DMS53 (cell line): ENCODE measurements at places on chromosomes 5 and 9.

DNA sequence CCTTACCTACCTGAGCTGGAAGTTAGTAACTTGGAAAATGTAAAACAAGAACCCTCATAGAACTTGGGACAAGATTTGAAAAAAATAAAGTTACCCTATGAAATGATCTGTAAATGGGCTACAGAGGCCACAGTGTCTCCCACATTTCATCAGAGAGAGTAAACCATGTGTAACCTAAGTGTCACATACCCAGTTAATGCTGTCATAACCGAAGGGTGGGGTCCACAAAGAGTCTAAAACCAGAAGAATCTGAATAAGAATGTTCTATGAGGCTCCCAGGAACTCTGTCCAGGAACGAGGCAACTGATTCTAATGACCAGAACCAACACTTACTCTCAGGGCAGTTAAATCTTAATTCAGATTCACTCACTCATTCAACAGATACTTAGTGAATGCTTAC is 1.0 kb upstream of the FAM13B start:
- DNase-seq, result no peak

GRCh38 chr5:39461007-39461682 is 36.4 kb upstream of the DAB2 start:
- DNase-seq, result no peak

DNA sequence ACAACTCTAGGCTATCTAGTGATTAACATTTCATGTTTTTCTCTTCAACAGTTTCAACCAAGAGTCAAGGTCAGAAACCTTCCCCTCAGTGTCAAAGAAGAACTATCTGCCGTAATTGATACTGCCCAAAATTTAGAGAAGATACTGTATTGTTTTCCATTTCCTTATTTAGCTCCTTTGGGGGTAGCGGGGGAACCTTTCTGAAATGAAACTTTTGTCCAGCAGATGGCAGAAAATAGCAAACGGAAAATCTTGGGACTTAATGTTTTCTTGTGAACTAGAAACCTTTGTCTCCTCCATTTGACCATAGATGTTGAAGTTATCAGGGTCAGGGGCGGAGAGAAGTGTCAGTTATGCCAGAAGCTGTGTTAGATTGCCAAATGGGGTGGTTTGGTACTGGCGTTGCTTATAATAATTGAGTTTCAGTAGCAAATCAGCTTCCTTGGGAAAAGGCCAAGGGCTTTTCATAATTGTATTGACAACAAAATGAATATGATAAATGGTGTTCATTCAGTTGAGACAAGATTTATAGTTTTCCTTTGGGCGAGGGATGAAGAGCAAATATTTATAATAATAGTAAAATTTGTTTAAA is 101.7 kb upstream of the TLX3 start:
- peak; percentile 60 for DNase-seq

GRCh38 chr9:89923961-89924504 is 319.2 kb downstream of the GADD45G start:
- peak; percentile 73 for DNase-seq

GRCh38 chr5:67728326-67728890 is 487.1 kb upstream of the PIK3R1 start:
- no peak for DNase-seq

DNA sequence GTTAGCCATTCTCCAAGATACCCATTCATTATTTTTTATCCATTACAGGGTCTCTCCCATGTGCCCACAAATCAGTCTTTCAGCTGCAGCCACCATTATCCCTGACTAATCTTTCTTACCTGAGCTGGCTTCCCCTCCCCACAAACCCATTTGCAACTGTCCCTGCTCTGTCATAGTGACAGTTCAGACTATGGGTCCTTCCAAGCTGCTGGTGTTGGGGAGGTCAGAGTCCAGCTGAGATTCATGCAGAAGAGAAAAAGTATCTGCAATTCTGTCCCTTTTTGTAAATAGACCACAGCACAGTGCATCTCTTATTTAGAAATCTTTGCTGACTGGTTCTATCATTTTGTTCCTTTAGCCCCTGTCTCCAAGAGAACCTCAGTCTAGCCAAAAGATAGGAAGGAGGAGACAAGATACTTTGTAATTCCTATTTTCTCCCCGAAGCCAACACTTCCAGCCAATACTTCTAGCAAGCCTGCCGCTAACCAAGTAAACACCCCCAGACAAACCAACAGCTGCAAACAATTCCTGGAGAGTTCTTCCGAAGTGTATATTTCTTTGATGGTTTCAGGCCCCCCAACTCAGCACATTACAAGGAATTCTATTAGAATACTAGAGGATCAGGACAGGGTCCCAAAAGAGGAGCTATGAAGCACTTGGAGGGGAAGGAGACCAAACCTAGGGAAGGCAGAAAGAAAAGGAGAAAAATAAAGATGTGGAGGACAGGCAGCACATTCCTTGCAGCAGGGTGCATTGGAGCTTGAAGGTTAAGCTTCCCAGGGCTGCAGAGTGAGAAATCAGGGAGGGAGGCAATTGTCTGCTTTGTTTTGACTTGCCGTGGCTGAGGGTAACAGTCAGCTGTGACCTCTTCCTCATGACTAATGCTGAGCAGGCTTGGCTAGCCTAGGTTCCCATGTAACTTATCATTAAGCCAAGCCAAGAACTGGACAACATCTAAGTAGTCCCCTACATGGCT is 148.5 kb downstream of the SGCD start:
- DNase-seq, result peak; percentile 35

DNA sequence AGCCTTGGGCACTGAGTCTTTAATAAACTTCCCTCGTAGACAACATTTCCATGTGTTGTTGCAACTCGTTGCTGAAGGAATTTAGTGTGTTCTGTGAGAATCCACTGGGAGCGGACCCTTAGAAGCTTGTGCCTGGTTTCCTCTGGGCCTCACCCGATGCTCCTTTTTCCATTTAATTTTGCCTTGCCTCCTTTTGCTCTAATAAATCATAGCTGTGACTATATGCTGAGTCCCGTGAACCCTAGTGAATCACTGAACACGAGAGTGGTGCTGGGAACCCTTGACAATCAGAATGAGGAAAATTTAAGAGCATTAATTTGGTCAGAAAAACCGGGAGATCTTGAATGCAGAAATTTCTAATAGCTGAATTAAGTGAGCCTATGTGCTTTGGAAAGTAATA is 291.1 kb upstream of the ZNF608 start:
- no peak for DNase-seq

- no peak for DNase-seq
Observed at GRCh38 chr5:164234321-164234720, 728.9 kb downstream of the MAT2B start.

DNA sequence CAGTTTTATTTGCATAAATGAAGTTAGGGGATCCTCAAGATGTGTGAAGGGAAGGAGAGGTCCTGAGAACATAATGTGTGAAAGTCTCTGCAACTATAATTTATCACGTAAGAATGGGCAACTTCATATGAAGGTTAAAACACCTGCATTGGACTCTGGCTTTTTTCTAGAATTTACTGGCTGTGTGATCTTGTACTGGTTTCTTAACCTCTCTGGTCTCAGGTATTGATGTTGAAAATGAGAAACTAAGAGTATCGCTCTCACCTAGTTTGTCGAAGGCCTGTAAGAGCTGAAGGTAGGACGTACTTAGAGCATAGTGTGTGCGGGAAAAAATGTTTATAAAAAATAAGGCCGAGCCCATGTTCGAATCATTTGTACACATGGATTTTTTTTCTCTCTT is 280.5 kb downstream of the ICE1 start:
- DNase-seq, result no peak

DNA sequence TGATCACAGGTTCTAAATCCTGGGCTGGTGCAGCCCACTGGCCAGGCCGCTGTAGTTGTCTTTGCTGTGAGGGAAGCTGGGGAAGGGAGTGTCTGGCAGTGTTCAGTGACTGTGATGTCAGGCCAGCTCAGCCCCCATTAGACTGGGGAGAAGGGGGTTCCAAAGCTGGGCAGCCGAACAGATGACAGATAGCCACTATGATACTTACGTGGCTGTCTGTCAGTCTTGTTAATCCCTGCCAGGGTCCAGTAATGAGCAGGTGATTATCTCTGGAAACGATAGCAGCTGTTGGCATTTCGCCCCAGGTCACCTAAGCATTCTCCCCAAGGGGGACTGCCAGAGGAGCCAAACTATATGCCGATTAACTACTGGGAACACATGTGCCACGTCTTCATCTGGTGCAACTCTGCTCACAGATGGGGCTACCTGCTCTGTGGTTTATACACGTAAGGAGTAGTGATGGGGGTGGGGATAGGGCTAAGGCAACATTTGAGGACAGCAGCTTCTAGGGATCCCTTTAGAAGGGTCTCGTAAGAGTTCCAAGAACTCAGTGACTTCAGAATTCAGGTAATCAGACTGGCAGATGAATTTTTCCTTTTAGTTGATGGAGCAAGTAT is 396.3 kb downstream of the KDM4C start:
- DNase-seq, result no peak

GRCh38 chr5:102888483-102888882 is 133.4 kb downstream of the PAM start:
- DNase-seq, result no peak

DNA sequence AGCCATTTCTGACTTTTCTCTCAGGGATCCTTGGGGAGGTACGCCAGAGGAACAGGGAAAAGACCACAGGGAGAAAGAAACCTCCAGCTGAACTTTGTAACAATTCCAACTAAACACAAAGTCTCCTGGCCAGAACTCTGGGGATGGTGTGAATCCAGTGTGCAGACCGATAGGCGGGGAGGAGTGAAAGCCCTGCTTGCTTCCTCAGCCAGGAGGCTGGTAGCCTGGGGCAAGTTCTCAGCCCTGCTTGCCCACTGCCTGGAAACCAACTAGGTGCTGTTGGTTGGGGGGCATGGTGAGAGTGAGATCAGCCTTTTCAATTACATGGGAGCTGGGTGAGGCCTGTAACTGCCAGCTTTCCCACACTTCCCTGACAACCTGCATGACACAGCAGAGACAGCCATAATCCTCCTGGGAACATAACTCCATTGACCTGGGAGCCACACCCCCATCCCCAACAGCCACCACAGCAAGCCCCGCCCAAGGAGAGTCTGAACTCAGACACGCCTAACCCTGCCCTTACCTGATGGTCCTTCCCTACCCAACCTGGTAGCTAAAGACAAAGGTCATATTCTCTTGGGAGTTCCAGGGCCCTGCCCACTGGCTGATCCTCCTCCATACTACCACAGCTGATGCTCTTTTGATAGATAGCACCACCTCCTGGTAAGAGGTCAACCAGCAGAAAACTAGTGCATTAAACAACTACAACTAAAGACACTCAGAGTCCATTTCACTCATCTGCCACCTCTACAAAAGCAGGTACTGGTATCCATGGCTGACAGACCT is 100.1 kb upstream of the TNFAIP8 start:
- DNase-seq, result peak; percentile 74

DNA sequence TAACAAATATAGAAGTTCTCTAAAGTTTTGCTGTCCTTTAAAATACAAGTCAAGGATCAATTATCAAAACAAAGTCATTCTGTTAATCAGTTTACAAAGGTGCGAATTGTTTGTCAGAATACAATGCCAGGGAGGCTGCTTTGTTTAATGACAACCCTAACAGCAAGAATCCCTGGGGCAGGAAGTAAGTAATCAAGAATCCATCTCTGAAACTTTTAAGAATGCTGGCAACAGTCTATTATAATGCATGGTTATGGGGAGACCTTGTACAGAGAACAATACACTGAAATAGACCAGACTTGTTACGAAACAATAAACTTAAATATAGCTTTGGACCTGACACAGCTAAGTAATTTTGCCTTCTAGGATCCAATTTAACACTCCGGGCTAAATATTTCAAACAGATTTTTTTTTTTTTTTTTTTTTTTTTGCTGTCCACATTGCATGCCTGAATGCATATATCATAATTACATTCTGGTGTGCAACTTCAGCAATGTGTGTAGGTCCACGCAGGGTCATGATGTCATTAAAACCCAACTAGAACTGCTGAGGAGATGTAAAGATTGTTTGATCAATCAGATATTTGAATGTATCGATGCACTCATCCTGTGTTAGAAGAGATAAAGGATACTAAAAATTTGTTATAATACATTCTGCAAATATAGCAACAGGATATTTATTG is 421.3 kb downstream of the CETN3 start:
- DNase-seq, result no peak

DNA sequence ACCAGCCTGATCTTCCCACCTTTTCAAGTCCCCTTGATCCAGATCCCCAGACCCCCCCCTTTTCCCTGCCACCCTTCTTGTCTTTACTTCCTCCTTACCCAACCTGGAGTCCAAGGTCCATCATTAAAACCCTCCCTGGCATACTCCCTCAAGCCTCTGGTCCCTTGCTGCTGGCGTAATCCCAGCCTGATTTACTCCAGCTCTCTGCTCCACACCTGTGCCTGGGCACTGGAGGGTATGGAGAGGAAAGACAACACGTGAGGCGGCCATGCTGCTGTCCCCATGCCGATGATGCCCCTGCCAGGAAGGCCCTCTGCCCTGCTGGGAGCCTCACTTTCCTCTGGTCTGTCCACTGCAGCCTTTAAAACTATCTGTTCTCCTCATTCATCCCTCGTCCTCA is 5.1 kb downstream of the B4GALT7 start:
- DNase-seq, result no peak

- DNase-seq, result no peak
Observed at GRCh38 chr9:31372799-31373587, 1011.5 kb upstream of the ACO1 start.

DNA sequence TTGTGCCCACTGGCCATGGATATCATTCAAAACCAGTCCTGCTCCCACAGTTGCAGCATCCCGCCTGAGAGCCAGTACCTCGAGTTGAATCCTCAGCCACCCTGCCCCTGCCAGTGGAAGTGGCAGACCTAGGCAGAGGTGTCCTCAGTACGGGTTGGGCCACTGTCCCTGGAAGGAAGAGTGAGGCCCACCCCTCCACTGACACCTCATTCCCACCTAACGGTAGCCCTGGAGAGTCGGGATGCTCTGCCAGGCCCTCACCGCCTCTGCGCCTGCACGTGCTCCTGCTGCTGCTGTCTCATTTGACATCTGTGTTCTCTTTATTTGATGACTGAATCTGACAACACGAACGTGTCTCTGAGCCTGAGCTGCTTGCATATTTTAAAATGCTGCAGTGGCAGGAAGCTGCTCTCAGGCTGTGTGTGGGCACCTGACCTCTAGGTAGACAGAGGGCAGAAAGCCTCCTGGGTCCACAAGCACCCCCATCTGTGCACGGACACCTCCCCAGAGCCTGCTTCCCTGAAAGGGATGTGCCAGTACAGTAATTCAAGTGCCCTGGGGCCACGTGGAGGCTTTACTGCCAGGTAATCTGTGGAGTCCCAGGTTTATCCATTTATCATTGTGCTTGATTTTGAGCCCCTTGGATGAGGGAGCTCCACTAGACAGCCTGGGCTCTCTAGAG is 194.7 kb downstream of the CACNA1B start:
- DNase-seq, result no peak

DNA sequence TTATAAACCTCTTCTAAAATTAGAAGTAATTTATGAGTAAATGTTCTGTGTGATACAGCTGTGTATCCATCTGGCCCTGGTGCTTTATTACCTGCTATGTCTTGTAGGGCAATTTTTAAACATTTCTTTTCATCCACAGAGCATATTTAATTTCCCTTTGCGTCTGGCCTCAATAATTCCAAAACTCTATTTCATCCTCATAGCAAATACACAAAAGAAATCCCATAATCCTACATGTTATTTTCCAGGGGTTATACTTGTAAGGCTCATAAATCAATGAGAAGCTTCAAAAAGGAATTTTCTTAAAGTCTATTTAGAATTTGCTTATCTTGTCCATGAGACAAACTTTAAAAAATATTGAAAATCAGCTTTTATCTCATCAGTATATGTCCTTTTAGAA is 167.0 kb downstream of the TTC39B start:
- no peak for DNase-seq

- no peak for DNase-seq
Observed at GRCh38 chr5:161023551-161023950, 171.5 kb upstream of the ATP10B start.
